ENCODE measurements at places on chromosomes 16 and 17.

DNA sequence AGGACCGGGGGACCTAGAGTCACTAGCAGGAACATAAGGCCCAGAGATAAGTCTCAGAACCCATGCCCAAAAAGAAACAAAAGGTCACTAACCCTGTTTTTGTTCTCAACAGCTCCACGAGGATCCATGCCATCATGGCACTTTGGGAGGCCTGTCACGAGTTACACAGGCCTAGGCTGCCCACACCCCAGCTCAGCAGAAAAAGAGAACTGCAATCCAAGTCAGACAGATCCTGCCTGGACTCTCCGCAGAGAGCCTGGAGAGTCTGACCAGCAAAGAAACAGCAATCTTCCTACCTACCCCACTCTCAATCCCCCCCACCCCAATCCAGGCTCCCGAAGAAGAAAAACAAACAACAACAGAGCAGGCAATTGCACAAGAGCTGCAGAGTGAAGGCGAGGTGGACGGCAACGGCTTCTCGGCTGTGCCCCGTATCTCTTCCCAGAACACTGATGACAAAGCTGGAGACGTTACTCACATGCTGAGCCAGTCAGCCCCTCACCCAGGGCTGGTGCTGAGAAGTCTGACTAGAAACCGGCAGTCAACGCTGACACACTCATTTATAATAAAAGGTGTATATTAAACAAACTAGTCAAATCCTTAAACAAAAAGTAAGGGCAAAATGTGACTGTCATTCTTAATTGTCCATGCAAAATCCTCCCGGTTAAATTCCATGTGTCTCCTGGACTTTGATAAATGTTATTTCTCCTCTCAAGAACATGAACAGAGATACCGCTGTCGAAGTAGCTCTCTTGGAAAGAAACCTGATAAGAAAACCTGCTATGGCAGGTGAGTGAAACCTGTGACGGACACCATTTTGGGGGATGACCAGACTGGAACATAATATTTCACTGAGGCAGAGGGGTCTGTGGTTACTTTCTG lies 89.3 kb downstream of the SMG6 start:
- no peak for DNase-seq

DNA sequence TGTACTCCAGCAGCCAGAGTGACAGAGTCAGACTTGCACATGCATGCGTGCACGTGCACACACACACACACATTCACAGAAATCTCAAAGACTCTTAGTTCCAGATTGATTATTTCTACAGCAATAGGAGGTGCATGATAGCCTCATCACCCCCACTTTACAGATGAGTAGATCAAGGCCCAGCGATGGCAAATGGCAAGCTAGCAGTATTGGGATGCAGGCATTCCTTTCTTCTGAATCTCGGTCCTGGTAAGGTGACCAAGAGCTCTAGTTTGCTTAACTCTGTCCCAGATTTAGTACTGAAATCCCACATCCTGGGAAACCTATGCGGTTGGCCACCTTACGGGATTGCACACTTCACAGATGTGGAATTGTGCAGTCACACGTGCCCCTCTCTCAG lies 38.6 kb downstream of the ITGAM start:
- no peak for DNase-seq

DNA sequence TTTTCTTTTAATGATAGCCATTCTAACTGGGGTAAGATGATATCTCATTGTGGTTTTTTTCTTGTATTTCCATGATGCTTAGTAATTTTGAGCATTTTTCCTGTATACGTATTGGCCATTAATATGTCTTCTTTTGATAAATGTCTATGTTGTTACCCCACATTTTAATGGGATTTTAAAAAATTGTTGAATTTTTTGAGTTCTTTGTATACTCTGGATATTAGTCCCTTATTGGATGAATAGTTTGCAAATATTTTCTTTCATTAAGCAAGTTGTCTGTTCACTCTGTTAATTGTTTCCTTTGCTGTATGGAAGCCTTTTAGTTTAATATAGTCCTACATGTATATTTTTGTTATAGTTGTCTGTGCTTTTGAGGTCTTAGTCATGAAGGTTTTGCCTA lies 79.8 kb downstream of the BCAS3 start:
- DNase-seq: no peak

- no peak for DNase-seq
Observed at GRCh38 chr16:66065925-66066324, 300.6 kb upstream of the CDH5 start.

GRCh38 chr16:2487903-2488531 lies 13.1 kb downstream of the TBC1D24 start:
- DNase-seq: peak; percentile 74

- no peak for DNase-seq
Observed at GRCh38 chr17:83183951-83184506, 104.6 kb downstream of the METRNL start.

DNA sequence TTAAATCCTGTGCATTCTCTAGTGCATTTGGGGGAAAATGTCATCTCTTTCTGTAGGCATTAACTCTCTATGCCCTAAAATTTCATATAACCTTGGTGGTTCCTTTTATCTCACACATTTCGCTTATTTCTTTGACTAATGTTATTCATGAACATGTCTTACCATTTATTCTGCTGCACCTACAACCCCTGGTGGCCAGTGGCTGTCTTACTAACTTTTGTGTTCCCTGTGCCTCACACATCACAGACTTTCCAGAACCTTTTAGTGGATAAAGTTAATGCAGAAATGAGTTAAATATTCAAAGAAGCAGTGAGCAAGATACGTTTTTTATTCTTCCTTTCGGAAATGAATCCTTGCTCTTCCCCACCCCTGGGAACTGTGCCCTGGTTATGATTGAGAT lies 111.9 kb downstream of the CDH13 start:
- no peak for DNase-seq

DNA sequence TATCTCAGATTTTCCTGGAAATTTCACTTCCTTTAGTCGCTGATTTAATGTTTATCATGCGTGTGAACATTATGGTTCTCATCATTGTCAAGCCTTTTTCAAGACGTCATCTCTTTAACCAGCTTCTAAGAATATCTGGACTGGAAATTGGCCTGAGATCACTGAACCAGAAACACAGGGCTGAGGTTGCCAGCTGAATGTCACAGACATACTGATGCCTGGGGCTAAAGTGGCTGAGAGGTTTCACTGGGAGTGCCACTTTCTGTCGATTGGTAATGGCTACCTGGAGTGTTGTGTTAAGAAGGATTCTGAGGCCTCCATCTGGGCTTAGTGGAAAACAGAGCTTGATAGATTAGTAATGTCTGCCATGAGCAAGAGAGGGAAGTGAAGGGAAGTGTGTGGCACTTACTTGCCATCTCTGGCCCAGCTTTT lies 54.2 kb downstream of the CRISPLD2 start:
- no peak for DNase-seq

GRCh38 chr16:19694989-19695388 lies 23.0 kb downstream of the KNOP1 start:
- DNase-seq: no peak

GRCh38 chr16:50555952-50556673 lies 7.9 kb downstream of the NKD1 start:
- no peak for DNase-seq

GRCh38 chr16:79320956-79321355 lies 279.6 kb downstream of the MAF start:
- no peak for DNase-seq

- DNase-seq: peak; percentile 19
Observed at GRCh38 chr17:9367156-9367555, 208.5 kb downstream of the STX8 start.

GRCh38 chr17:51435641-51436091 lies 175.3 kb downstream of the UTP18 start:
- DNase-seq: peak; percentile 83

GRCh38 chr16:50268352-50268751 lies 2.0 kb downstream of the ADCY7 start:
- DNase-seq: no peak

- DNase-seq: no peak
Observed at GRCh38 chr16:568401-569258, 1.1 kb upstream of the PIGQ start.

DNA sequence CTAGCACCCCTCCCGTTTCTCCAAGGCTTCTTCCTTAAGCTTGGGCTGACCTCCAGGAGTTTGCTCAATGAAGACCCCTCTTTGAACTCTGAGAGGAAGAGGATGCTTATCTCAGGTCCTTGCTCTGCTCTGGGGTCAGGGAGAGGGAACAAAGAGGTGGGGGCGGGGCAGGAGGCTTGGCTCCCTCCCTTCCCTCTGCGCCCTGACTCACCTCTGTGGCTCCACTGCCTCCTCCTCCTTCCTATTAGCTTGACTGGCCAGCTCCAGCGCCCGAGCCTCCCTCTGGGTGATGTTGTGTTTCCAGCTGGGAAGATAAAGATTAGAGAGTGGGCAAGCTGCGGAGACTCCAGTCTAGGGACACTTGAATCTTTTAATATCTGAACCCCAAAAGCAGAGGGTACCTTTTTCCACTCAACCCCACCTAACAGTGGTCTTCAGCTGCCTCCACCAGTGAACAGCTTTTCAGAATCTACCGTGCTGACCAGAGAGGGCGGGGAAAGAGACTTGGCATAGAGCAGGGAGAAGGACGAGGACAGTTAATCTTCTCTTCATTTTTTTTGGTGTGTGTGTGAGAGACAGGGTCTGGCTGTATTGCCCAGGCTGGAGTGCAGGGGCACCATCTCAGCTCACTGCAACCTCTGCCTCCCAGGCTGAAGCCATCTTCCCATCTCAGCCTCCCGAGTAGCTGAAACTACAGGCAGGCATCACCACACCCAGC lies 6.7 kb downstream of the GIP start:
- peak; percentile 35 for DNase-seq

DNA sequence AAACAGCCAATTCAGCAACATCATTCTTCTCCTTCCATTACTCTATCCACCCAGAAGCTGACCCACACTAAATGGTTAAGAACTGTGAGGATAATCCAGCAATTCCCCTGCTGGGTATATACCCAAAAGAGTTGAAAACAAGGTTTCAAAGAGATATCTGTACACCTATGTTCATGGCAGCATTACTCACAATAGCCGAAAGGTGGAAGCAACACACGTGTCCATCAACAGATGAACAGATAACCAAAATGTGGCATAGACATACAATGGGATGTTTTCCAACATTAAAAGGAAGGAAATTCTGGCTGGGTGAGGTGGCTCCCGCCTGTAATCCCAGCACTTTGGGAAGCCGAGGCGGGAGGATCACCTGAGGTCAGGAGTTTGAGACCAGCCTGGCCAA lies 19.9 kb downstream of the MIS12 start:
- DNase-seq: no peak
